ENCODE measurements at places on chromosomes 11 and 22. TPM values are rescaled to one million over a fixed set of nuclear protein-coding genes. Genes with fewer than 3 reads are reported as not detected.
A peak's percentile ranks its signal among the peaks of the same experiment; 100 is the strongest.

DEPDC5 gene
- 1.8 TPM for total RNA-seq

APOA1 gene
- total RNA-seq, result not detected

PKDREJ gene
- total RNA-seq, result not detected

KCNJ5 gene
- total RNA-seq, result not detected

RFPL1 gene
- not detected for total RNA-seq

PKP3 gene
- total RNA-seq, result 10.6 TPM

F2 gene
- not detected for total RNA-seq

INPP5J gene
- 0.49 TPM for total RNA-seq

GRCh38 chr11:5534046-5534445, 14.3 kb downstream of the OR52H1 start:
- no peak for DNase-seq

GRCh38 chr11:103800406-103801114, 235.9 kb upstream of the DDI1 start:
- no peak for DNase-seq

DNA sequence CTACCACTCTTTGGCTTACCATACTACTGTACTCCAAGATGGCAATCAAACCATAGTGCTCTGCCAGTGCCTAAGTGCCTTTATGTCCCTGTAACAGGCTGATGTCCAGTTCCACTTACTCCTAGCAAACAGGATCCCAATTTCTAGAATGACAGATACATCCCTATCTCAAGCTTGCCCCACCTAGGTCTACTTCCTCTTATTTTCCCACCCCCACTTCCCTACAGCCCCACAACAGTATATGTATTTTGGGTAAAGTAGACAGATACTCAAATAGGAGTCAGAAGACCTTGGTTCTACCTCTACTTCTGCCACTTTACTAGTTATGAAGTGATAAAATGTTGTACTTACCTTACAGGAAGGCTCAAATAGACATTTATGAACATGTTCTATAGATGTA, 24.1 kb downstream of the SIK3 start:
- DNase-seq, result no peak

GRCh38 chr11:110988671-110989070, 256.9 kb upstream of the POU2AF2 start:
- DNase-seq, result no peak

DNA sequence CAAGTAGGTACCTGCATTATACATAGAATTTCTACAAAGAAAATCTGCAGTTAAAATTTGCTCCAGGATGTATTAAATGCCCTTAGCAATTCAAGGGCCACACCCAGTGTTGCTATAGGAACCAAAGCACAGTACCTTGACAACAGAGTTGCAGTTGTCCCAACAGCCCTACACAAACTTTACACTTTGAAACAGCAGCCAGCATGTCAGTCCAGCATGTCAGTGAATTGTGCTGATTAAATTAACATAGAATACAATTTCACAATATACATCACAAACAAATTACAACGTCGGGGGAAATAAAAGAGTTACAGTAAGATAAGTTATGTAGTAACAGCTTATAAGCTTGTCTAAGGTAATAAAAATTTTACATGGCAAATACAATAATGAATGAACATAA, 389.2 kb downstream of the SOX6 start:
- DNase-seq, result peak; percentile 41

DNA sequence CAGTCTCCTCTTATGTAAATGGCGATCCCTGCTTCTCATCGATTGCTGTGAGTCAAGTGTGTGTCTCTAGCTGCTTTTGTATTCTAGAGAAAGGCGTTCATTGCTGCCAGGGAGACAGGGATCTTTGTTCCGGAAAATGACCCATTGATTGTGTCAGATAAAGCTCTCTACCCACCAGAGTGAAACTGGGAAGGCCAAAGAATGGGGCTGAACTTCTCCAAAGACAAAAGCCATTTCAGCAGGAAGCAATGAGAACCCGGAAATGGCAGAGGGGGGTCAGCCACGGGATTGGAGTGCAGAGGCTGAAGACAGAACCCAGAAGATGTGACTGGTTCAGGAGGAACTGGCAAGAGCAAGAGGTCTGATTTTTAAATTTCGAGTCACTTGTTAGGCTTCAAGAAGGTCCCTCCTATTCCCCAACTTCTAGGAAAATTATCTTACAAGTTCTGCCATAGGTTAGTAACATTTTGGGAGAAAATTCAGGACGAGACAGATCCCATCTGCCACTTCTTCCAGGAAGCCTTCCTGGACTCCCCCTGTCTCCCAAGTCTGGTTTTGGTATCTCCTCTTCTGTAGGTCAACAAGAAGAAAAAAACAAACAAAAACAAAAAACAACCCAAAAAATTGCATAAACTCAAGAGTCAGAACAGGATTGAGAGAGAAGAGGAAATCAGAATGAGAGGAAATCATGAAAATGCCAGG, 110.6 kb downstream of the NECTIN1 start:
- no peak for DNase-seq

DNA sequence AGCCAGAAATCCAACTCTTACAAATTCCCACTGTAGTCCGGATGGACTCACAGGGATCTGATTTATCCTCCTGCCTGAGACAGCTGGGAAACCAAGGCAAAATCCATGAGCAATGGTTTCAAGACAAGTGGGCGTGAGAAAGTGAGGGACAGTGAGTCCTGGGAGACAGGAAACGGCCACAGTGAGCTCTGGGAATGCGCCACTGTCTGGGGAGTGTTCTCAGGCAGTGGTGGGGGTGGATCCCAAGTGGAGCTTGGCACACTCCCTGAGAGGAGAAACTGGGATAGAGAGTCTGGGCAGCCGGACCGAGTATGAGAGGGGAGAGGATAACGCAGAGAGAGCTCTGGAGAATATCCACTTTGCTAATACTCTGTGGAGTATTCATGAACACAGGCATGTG, 9.8 kb downstream of the IL17REL start:
- DNase-seq, result no peak

DNA sequence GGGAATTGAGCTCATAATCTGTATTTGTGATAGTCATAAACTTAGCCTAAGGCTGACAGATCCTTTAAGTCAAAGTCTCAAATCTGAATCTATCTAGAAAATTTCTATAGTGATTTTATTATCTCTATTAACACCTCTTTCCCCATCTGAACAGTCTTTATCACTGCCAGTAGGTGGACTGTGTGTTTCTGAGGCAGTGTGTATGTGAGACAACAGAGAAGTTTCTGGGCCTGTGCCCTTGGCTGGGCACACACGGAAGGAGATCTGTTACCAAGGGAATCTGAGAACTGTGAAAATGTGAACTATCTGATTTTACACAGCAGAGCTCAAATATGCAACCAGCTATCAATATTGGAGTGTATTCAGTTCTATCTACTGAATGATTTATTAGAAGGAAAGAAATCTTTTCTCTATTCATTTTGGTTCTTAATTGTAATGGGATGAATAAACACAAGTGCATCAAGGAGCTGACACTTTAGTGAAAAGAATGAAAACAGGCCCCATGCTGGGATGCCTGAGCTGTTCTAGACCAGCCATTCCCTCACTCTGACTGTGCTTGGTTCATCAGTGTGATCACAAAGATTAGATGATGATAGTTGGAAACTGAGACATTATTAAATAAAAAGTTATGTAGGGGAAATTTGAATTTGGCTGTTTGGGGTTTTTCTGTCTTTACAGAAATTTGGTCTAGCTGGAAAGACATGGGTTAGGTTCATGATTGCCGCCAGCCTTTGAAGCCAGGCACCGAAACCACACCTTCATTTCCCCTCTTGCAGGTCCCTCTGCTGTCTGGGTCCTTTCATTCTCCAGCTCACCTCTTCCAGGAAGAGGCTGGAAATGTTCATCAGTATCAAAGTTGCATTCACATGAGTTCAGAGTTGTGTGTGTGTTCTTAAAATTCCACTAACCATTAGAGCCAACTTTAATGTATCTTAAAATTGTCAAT, 68.1 kb downstream of the LIF start:
- no peak for DNase-seq

GRCh38 chr22:37752189-37753087, 55.3 kb upstream of the GCAT start:
- DNase-seq, result peak; percentile 99

- DNase-seq, result no peak
Observed at GRCh38 chr11:124700028-124700427, 26.3 kb downstream of the SPA17 start.

DNA sequence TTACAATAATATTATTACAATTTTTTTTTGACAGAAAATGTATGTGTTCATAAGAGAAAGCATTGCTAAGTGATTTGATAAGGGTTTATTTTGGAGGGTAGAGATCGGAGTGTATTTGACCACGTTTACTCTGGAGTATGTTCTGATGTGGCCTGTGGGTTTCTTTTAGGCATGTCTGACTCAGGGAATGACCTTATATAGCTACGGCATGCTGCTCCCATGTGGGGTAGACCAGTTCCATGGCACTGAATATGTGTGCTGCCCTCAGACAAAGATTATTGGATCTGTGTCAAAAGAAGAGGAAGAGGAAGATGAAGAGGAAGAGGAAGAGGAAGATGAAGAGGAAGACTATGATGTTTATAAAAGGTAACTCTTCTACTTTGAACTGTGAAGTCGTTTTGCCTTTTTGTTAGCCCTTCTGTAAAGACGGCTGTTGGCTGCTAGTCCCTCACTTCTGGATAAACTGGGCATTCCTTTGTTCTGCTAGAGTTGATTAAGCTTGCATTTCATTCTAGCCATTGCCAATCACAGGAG, 38.1 kb upstream of the ST14 start:
- peak; percentile 65 for DNase-seq

GRCh38 chr11:60939855-60940254, 12.1 kb downstream of the SLC15A3 start:
- no peak for DNase-seq

GRCh38 chr11:70593446-70593983, 195.2 kb downstream of the CTTN start:
- DNase-seq, result no peak

DNA sequence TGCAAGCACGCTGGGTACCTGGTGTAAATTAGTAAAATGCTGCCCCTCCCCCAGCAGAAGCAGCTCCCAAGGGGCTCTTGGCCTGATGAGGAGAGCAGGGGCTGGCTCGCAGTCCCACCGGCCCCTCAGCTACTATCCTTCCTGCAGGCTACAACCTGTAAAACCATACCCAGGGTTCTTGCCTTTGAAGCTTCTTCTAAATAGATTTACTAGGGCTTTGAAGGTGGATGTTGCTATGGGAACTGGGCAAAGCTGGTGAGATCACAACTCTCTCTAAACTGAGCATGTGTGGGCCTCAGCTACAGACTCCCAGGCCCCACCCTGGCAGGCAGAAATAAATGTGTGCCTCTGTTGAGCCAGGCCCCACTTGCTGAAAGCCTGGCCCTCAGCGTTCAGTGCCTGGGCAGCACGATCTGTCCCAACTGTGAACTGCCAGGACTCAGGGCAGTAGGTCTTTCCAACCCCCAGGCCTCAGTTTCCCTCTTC, 18.5 kb downstream of the CD5 start:
- peak; percentile 43 for DNase-seq

GRCh38 chr11:61685617-61685967, 5.4 kb downstream of the DAGLA start:
- DNase-seq, result no peak

DNA sequence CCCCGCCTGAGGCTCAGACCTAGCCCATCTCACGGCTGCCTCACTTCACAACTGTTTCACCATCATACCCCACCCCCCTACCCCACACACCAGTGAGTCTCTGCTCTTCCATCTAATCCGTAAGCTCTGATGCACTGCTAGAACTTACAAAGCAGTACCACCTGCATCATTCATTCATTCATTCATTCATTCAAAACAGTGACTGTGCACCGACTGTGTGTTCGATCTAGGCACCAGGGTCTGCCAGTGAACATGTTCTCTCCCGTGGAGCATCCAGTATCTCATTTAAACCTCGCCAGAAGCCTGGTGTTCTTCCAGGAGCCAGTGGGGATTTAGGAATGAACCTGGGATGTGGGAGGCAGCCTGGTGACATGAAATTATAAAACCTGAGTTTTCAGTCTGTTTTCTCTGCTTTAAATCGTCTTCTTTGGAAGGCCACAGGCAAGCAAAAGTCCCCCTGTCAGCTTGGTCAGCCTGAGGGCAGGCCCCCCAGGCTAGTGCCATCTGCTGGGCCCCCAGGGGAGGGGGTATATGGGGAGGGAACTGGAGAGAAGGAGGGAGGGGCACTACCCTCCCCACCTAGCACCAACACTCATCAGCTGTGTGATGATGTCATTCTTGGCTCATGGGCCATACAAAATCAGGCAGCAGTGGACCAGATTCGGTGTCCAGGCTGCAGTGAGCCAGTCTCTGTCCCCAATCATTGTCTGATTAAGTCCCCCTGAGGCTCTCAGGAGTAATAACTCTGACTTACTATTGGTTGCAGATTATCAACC, 18.4 kb downstream of the TMPRSS6 start:
- DNase-seq, result peak; percentile 13

GRCh38 chr11:71913756-71914526, 14.5 kb downstream of the XNDC1N start:
- DNase-seq, result no peak

DNA sequence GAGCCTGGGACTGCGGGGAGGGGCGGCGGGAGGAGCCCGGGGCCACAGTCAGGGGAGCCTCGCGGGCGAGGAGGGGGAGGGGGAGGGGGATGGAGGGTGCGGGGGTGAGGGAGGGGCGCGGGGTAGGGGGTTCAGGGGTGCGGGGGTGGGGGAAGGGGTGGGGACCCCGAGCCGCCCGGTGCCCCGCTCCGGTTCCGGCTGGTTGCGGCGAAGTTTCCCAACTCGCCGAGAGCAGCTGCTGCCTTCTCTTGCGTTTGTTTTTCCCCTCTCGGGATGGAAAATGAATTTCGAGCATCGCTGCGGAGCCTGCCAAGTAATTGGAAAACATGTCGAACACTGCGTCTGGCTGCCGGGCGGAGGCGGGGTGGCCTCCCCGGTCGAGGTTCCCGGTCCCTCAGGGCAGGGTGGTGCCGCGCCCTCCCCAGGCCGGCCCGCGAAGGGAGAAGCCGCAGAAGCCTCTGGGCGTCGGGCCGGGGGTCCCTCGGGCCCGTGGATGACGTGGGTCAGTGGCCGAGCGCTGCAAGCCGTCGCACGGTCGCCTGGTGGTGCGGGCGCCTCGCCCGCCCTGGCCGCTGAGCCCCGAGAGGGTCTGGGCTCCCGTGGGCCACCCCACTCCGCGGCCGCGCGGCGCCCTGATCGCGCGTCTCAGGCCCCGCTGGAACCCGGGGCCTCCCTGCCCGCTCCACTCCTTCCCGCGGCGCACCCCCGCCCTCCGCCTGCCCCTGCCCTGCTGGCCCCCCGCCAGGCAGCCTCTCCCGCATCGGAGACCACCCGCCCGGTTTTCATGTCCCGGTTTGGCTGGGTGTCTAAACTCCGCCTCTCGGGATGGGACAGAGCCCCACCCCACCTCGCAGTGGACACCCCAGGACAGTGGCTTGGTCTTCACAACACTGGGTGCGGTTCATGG, 12.1 kb downstream of the SPATA19 start:
- DNase-seq, result no peak

- DNase-seq, result peak; percentile 65
Observed at GRCh38 chr11:123103326-123103980, 41.5 kb upstream of the HSPA8 start.

- DNase-seq, result no peak
Observed at GRCh38 chr22:47842119-47842518, 1079.7 kb downstream of the TBC1D22A start.

- peak; percentile 99 for DNase-seq
Observed at GRCh38 chr11:33692013-33692504, 8.6 kb downstream of the C11orf91 start.
